Neural progenitor cell (in vitro differentiated cells): ENCODE measurements at places on chromosomes 1 and 21.

GRCh38 chr1:57020216-57020615, 54.4 kb upstream of the C8B start:
- DNase-seq, result no peak

DNA sequence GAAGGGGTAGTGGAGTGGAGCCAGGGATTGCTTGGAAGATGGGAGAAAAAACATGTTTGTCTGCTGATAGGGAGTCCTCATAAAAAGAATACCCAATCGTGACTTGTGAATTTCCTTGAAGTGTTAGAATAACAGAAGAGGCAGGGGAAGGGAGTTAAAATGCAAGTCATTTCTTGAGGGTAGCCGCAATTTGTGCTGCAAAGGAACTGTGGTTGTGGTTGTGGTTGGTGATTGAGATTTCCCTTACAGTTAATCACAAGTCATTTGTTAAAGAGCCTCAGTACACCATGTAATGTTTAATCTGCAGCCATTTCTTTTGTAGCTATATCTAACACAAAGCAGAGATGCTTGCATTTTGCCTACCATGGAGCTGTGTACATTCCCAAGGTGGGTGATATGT, 38.5 kb upstream of the EGLN1 start:
- DNase-seq, result no peak

DNA sequence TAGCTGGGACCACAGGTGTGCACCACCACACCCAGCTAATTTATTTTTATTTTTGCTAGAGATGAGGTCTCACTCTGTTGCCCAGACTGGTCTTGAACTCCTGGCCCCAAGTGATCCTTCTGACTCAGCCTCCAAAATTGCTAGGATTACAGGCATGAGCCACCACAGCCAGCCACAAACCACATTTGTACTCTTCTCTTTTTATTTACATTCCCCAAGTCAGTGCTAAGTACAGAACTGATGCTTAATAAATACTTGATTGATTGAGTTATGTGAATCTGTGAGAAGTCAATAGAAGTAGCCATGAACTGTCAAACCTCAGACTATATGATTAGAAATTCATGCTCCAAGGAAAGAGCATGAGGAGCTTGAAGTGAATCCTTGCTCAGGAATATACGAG, 48.5 kb upstream of the S1PR1 start:
- no peak for DNase-seq

DNA sequence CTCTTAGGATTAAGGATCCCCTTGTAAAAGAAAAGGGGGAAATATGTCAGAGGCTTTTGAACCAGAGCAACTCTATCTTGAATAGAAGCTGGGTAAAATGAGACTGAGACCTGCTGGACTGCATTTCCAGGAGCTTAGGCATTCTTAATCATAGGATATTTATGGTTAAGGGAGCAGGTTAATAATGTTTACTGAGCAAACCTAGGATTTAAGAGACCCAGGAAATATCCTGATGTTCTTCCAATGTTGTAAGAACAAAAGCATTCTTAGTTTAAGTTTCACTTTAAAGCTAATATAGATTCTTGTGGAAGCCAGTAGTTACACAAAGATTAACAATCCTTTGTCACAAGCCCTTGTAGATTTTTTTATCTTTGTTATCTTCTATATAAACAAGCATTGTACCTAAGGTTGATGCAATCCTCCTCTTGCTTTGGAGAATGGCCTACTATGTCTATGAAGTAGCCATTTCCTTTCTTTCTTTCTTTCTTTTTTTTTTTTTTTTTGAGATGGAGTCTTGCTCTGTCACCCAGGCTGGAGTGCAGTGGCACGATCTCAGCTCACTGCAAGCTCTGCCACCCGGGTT, 570.2 kb upstream of the BEND5 start:
- no peak for DNase-seq

- no peak for DNase-seq
Measured at GRCh38 chr1:61921435-61921834, 179.2 kb downstream of the PATJ start.
